ENCODE measurements at places on chromosomes 5 and 9.

DNA sequence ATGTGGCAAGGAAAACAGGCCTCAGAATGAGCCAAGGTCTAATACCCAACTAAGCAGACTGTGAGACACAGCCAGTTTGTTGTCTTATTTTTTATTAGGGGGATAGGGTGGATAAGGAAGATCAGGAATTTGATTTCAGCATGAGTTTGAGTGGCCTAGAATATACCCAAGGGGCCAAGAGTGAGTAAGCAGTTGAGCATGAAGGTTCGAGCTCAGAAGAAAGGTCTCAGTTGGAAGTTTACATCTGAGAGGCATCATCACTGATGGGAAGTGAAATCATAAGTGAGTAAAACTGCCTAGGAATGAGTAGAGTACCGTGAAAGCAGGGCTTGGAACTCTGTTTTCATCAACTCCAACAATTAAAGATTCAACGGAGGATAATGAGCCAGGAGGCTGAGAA lies 12.6 kb downstream of the PSMD5 start:
- DNase-seq = no peak

- no peak for DNase-seq
Observed at GRCh38 chr9:72039532-72039931, 20.9 kb downstream of the C9orf57 start.

DNA sequence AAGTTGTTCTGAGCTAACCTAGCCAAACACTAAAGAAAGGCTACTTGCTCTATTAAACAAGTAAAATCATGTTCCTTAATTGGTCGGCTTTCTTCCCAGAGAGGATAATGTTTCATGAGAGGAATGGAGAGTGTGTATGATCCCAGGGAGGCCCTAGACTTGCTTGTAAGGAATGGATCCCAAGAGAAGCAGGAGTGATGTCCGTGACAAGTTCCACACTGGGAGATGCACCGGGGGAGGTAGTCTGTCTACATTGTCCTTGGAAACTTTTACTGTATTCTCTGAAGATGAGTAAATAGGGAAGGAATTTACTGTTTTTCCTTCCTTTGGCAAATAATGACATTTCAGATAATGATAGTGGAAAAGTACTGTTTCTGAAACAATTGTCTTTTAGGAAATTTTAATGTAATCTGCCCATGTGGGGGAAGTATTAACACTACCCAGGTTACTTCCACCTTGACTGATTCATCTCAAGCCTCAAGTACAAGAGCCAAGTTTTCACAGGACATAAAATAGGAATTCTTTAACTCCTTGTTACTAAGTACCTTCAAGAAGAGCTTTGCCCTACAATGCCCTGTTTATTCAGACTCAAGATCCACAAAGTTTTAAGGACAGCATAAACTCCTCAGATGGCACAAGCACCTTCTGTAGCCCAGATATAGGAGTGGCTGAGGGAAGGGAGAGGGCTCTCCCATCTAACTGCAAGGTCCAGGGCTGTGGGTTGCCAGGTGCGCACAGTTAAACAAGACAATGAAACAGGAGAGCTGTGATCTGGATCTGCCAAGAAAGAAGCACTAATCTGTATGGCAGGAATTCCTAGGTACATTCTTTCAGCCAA lies 152.1 kb downstream of the GNA14 start:
- DNase-seq = no peak

DNA sequence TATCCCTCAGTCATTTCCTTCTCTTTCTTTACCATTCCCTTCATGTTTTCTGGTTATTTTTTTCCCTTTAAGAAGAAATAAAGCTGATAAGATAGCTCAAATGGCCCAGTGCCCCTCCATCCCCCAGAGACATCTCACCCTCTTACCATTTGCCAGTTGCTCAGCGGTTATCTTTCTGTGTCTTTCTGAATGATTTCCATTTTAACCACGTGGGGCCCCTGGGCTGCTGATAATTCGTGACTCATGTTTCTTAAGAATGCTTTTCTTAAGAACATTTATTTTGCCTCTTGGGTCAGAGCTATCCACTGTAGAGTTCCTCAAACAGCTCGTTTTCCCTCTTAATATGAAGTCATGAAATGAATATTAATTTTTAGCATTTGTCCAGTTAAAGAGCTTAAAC lies 147.8 kb downstream of the MAST4 start:
- DNase-seq = peak; percentile 84

DNA sequence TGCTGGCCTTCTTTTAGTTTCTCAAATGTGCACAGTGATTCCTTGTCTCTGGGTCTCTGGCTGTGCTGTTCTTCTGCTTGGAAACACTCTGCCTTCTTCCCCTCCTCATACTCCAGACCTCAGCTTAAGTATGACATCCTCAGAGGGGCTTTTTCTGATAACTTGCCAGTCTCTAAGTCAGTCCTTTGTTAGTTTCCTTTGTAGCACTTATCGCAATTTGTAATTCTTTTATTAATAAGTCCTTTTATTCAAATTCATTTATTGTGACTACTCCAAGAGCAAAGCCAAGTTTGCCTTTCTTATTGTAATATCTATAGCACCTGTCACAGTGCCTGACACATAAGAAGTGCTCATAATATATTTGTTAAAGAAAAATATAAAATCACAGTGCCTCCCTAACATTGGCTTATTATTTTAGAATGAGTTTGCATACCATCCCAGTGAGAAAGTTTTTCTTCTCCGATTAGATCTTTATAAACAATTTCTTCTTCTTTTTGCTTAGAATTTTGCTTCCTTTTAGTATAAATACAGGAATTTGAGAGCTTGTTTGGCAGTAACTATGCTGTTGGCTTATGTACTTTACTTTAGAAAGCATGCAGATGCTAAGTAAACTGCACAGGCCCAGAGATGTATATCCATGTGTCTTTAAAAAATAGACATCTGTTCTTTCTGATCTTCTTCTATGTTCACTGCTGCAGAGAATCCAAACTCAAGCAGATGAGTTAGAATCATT lies 198.0 kb downstream of the GAS1 start:
- DNase-seq = no peak

- DNase-seq = no peak
Observed at GRCh38 chr5:68021227-68021626, 194.3 kb upstream of the PIK3R1 start.

DNA sequence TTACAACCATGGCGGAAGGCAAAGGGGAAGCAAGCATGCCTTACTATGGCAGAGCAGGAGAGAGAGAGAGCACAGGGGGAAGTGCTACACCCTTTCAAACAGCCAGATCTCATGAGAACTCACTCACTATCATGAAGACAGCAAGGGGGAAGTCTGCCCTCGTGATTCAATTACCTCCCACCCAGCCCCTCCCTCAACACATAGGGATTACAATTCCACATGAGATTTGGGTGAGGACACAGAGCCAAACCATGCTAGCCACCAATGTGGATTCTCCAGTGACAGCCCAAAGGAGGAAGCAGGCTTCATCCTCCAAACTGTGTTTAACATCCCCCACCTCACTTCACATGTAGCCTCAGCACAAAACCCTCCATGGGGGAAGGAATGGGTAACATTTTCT lies 563.7 kb downstream of the CDK5RAP2 start:
- DNase-seq = no peak

DNA sequence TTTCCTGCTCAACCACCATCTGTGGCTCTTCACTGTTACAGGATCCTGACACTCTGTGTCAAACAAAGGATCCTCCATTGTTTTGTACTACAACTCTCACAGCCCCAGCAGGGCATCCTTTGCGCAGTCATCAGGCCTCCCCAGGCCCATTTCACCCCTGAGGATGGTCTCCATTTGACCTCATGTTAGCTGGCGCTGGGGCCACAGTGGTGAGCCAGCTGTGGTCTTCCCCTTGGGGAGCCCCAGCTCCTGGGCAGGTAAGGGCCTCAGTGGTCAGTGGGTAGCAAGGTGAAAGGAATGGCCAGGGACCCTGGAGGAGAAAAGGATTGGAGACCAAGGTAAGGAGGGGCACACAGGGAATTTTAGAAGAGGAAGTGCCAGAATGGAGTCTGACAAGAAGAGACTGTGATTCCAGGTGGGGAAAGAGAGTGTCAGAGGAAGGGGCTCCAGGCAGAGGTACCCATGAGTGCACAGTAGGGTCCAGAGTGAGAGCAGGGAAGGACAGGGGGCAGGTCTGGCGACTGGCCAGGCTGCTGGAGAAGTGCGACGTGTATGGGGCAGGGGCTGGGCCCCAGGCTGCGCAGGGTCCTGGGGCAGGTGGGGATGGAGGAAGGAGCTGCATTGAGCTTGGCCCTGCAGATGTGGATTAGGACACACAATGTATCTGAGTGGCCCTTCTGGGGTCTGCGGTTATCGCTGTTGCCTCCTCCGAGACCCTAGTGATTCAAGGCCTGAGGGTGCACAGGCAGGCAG lies 109.9 kb downstream of the PHF2 start:
- DNase-seq = no peak

GRCh38 chr5:79487251-79487650 lies 26.7 kb downstream of the HOMER1 start:
- no peak for DNase-seq

- no peak for DNase-seq
Observed at GRCh38 chr5:128262911-128263310, 179.3 kb downstream of the SLC12A2 start.

GRCh38 chr5:168288349-168289245 lies 2.8 kb upstream of the WWC1 start:
- DNase-seq = no peak

GRCh38 chr5:99314721-99315120 lies 385.9 kb upstream of the CHD1 start:
- no peak for DNase-seq

DNA sequence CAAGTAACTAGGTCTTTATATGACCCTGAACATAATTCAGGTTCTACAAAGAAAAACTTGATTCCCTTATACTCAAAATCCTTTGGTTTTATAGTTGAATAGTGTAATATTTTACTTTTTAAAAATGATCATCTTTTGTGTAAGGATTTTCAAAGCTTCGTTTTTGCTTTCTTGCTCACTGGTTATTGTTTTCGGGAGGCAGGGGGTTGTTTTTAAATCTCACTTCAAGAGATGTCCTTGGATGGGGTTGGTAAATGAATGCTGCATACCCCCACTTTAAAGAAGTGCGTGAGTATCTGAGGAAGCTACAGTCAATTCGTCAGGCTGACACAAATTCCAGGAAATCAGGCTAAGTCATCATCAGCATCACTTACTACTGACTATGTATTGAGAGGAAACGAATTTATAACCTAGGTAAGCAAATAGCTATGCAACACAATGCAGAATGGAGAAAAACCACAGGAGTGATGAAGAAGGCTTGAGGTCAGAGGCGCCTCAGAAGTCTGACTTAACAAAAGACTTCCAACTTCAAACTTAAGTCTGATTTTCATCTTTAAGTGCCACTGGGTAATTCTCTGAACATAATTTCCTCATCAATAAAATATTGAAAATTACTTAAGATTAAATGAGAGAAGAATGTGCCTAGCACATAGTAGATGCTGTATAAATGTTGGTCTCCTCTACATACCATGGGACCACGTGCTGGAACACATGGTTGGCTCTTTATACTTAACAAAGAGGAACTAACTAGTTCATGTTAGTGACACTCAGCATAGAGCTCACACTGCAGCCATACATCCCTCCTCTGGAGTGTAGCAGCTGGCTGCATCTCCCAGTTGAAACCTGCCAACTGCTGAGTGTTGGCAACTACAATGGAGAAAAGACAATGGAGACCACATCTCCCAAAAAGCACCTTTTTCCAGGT lies 106.0 kb upstream of the KIF2A start:
- DNase-seq = no peak

DNA sequence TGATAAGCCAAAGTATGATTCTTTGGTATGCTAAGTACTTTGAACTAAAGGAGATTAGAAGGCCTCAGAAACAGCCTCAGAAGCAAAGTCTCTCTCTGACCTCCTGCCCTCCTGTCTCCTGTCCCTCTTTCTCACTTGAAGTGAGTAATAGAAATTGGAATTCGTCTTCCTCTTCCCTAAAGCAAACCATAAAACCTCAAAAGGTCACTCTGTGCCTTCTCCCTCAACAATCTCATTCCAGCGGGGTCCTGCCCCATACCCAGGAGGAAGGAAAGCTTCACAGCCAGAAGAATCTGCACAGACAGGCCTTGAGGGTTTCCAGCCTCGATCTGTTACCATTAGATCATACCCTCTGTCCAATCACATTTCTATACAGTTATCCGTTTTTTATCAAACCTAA lies 87.8 kb downstream of the HAPLN1 start:
- no peak for DNase-seq

GRCh38 chr5:163379298-163380155 lies 57.9 kb upstream of the CCNG1 start:
- DNase-seq = no peak

DNA sequence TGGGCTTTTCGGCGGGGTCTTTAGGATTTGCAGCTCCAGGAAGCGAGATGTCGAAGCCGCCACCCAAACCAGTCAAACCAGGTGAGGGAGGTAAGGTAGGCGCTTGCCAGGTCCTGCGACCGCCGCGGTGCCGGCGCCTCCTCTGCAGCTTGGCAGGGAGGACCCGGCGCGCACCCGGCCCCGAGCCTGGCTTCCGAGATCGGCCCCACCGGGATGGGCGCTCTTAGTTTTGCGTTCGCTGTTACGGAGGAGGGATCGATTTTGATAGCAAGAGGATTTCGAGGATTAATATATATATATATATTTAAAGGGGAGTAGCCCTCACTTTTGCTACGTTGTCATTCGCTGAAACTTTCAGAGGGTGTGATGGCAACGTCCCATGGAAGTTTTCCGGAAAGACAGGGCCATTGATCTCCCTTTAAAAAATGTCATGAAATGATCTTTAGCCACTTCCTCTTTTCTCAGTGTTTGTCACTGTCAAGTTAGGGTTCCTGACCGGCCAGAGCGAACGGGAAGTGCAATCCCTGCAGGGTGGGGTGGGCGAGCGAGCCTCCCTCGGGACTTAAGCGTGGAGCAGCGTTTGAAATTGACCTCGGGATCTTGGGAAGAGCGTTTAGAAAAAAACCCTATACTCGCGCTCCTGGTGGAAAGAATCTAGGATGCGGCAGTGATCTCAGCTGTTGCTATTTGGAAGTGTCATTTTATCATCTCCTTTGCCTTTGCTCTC lies 495 bp downstream of the OSTF1 start:
- DNase-seq = peak; percentile 77

DNA sequence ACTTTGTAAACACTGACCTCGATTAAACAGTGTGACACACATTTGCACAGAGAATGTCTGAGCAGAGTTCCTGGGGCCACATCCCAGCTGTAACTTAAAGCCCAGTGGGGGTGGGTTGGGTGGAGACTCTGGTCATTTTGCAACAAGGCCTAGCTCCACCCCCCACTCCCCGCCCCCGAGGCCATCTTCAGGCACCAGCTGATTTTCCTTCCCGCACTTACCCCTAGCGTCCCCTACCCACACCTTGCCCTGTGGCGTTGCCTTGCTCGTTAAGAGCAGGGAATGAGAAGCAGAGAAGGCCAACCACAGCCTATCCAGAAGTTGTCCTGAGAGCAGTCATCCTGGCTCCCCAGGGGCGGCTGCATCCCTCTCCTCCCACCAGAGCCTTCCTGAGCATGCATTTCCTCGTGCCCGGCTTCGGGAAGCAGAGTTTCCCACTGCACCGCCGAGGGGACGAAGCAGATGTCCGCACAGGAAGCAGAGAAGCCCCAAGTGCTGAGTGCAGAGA lies 101.7 kb upstream of the SARDH start:
- no peak for DNase-seq

Measured in right cardiac atrium (tissue), 5 donors.